Esophagus squamous epithelium (tissue), 5 donors: ENCODE measurements at places on chromosomes 16 and 17. TPM values are rescaled to one million over a fixed set of nuclear protein-coding genes. Genes with fewer than 3 reads are reported as not detected.

TMEM114 gene
- total RNA-seq: not detected

GRCh38 chr16:445566-445965 is 20.1 kb downstream of the RAB11FIP3 start:
- no peaks in the 10 kb centered on the region for H3K36me3 ChIP-seq
- no peak for DNase-seq
- no peaks in the 10 kb centered on the region for H3K27me3 ChIP-seq
- H3K4me1 ChIP-seq: no peaks in the 10 kb centered on the region
- H3K4me3 ChIP-seq: no peak overlapping the region

DNA sequence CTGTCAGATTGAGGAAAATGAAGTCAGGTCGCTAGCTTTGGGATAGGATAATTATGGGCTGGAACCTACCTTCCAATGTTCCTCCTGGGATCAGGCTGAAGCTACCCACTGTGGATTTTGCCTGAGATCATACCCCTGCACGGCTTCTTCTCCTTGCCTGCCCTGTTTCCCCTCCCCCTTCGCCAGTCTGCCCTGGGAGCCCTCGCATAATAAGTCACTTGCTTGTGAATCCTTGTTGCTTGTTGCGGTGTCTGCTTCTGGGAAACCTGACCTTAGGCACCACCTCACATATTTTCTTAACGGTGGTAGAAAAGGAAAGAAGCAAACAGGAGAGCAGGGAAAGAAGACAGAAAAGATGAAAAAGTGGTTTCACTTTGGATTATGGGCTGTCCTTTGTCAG is 13.3 kb upstream of the PMP22 start:
- peak overlapping the region; percentile 18 for H3K4me3 ChIP-seq
- DNase-seq: no peak
- H3K27ac ChIP-seq: no peak overlapping the region
- no peaks in the 10 kb centered on the region for H3K36me3 ChIP-seq

GRCh38 chr16:49036126-49036525 is 245.5 kb downstream of the CBLN1 start:
- DNase-seq: no peak
- H3K27ac ChIP-seq: no peak overlapping the region
- H3K4me1 ChIP-seq: no peaks in the 10 kb centered on the region
- no peaks in the 10 kb centered on the region for H3K27me3 ChIP-seq
- H3K4me3 ChIP-seq: no peak overlapping the region
- no peaks in the 10 kb centered on the region for H3K36me3 ChIP-seq
